Activated CD4-positive, alpha-beta T cell treated with anti-CD3 and anti-CD28 coated beads for 1 hour (primary cell): ENCODE measurements at places on chromosomes 2 and 18.

- DNase-seq: no peak
Measured at GRCh38 chr2:34337735-34338134, 738.6 kb upstream of the FAM98A start.

GRCh38 chr2:219437690-219438206, 3.1 kb downstream of the SPEG start:
- DNase-seq: no peak

- DNase-seq: no peak
Measured at GRCh38 chr2:151020411-151020810, 241.3 kb downstream of the RBM43 start.

DNA sequence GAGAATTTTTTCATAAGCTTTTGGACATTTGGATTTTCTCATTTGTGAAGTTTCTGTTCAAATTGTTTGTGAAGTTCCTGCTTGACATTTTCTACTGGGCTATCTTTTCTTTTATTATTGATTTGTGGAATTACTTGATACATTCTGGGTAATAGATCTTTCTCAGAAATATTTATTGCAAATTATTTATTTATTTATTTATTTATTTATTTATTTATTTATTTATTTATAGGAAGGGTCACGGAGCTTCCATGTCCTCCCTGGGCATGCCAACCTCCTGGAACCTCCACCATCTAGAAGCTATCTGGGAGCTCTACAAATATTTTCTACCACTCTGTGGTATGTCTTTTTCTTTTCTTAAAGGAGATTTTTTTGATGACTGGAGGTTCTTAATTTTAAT, 25.7 kb upstream of the SERPINB7 start:
- no peak for DNase-seq

- DNase-seq: no peak
Measured at GRCh38 chr2:107729440-107729839, 97.3 kb upstream of the RGPD4 start.

DNA sequence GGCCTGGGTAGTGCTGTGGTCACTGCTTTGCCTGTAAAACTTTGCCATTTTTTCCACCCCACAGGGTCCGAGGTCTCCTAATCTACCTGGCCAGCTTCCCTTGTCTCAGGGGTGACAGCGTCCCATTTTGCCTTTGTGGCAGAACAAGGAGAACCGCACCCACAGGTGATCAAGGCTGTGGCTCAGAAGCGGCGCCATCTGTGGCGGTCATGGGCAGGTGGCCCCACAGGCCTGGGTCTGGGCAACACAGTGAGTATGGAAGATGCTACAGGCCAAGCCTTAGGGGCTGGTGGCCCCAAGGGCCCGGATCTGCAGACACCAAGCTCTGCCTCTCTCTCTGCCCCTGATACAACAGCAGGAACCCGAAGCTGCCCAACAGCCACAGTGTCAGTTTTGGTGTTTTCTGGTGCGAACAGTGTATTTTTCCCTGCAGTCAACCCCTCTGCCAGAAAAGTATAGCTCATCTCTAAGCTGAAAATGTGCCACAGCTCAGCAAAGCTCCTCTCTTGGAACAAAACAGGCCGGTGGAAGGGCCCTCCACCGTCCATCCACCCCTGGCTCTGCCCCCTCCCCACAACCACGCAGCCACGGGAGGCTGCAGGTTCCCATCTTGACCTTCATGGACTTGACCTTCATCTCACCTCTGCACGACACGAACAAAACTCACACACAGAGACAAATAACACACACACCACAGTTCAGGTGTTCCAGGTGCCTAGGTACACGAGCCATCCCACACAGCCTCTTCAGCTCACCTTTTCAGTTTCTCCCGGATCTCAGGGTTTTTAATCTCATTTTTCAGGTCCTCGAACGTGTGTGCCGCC, 96.7 kb downstream of the PXDN start:
- DNase-seq: no peak

DNA sequence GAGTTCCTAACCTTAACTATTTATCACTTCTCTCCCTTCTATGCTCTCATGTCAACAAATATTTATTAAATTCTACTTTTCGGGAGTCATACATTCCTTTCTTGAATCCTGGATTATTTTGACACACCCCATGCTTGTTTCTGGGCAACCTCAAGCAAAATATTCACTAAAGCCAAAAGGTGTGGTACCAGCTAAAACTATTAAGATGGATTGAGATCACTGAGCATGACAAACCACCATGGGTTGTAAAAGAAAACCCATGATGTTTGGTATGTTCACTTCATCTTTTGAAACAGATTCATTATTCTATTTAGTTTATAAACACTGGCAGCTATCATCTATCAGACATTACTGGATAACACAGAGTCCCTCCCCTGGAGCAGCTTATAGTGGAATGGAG, 32.5 kb downstream of the DPP4 start:
- no peak for DNase-seq

- no peak for DNase-seq
Measured at GRCh38 chr2:64111426-64111825, 32.8 kb downstream of the PELI1 start.

- no peak for DNase-seq
Measured at GRCh38 chr2:12318427-12319057, 398.2 kb upstream of the TRIB2 start.

- no peak for DNase-seq
Measured at GRCh38 chr18:44840058-44840790, 159.5 kb downstream of the SETBP1 start.

DNA sequence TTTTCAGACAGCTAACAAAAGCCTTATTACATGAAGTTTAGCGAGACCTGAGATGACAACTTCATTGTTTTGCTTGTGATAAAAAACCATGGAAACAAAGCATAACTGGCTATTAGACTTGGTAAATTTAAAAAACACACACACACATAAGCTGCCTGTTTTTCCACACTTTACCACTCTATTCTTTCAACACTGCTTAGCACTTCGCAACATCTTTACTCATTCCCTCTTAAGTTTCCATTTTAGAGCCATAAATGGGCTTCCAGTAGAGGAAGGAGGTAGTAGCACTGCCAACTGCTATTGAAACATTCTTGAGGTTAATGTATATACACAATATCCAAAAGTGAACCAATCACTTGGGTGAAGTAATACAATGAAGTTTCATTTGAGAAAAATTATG, 54.1 kb downstream of the BAZ2B start:
- no peak for DNase-seq

GRCh38 chr2:196309691-196310090, 138.3 kb upstream of the STK17B start:
- no peak for DNase-seq

GRCh38 chr2:223269386-223269785, 217.4 kb downstream of the KCNE4 start:
- DNase-seq: no peak

DNA sequence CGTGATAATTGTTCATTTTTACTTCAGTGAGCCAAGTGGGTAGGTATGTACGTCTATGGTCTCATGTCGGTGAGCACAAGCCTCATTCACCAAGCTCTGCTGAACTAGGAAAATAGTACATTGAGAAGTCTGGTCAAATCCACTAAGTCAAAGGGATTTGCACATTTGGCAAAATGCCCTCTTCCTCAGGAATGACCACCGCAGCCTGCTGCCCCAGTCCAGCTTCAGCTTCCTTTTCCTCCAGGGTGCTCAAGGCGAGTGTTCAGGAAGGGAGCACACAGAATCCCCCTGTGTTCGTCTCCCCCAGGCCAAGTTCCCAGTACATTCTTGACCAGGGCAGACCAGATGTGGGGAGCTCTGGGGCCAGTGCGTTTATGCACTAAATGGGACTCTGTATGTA, 23.0 kb downstream of the TCF7L1 start:
- DNase-seq: no peak

GRCh38 chr2:200913654-200914053, 24.5 kb downstream of the NIF3L1 start:
- no peak for DNase-seq

GRCh38 chr2:126881591-126881990, 17.1 kb upstream of the TEX51 start:
- no peak for DNase-seq

DNA sequence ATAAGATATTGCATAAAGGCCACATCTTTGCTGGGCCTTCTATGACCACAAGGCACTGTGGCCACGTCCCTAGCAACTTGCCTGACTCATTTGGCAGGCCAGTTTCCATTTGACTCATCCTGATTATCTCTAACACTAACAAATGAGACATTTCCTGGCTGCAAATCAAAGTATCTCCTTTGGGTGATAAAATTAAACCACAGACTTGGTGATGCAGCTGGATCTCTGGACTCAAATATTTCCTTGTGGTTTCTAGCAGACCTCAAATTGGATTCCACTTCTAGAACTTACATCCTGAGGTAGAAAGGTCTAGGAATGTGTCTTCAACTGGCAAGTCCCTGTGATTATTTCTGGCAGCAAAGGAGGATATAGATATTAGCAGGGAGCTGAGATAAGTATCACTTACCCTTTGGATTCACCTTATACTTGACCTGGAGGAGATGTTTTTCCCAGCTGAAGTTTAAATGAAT, 167.9 kb upstream of the NXPH2 start:
- no peak for DNase-seq

- no peak for DNase-seq
Measured at GRCh38 chr2:225117051-225117716, 74.9 kb upstream of the DOCK10 start.

DNA sequence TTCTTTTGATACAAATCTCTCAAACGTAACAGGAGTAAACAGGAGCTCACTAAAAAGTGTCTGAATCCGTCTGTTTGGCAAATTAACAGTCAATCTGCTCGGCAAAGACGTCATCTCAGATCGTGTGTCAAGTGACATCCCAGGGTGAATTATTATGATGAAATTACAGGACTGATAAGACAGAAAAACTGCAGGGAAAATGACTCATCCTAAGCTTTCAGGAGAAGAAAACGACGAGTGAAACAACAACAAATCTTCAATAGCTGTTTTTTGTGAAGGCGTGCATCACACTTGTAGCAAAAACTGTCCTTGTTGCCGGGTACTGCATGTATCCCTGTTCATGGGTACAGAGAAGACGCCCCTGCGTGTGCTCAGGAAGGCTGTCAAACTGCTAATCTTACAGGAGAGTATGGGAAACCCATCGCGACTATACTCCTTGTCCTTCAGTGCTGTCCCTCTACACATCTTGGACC, 24.9 kb downstream of the EPB41L3 start:
- no peak for DNase-seq

DNA sequence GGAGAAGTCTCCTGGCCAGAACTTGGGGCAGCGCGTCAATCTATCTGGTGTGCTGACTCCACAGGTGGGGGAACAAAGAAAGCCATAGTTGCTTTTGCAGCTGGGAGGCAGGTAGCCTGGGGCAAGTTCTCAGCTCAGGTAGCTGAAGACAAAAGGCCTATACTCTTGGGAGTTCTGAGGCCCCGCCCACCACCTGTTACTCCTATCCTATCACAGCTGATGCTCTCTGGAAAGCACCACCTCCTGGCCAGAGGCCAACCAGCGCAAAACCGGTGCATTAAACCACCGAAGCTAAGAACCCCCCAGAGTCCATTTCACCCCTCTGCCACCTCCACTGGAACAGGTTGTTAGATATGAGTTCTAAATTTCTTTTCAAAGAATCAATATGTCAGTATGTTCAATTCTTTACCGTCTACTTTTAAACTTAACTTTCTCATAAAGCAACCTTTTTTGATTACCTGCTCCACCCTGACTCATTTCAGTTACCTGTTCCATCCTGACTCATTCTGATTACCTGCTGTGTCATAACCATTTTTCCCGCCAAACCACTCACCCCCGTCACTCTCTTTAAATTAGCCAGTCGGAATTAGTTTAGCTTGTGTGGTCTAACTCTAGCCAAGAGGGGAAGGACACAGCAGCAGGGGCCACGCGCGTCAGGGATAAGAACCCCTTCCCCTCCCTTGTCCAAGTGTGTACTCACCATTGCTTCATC, 43.4 kb downstream of the UPP2 start:
- DNase-seq: no peak

- no peak for DNase-seq
Measured at GRCh38 chr2:217655651-217656050, 347.1 kb downstream of the TNS1 start.

GRCh38 chr18:21534327-21534726, 66.2 kb downstream of the ESCO1 start:
- no peak for DNase-seq

DNA sequence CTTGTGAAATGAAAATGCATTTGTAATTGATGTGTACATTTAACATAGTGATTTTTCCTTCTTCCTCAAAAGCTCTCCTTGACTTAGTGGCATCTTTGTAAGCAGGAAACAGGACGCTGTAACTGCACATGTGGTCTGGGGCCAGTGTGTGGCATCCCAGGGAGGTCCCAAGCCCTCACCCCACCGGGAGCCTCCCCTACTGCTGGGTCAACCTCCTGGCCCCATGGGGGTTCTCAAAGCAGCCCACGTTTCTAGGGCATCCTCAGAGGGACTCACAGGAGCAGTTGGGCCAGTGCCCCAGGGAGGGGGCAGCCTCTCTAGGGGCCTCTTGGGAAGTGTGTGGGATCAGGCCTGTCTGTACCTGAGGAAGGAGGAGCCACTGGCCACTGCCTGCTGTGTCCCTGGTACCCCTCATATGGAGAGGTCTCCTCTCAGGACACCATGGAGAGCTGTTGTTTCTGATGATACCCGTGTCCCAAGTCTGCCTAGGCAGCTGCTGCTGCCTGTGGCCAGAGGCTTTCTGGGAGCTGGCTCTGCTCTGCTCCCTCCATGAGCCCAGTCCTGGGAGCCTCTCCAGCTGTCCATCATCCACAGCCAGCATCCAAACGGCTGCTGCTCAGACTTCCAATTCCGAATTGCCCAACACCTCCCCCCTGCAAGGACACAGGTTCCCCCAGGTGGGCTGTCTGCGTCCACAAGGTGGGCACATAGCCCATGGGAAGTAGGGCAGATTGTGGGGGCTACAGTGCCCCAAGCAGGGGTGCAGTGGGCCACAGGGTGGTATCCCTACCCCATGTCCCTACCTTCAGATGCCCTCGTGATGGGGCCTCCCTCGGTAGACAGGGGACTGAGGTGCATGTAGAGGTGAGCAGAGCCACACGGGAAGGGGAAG, 13.4 kb downstream of the ARHGEF4 start:
- no peak for DNase-seq

GRCh38 chr2:48541666-48542389, 11.9 kb downstream of the STON1 start:
- no peak for DNase-seq

- no peak for DNase-seq
Measured at GRCh38 chr2:217444932-217445331, 557.9 kb downstream of the TNS1 start.

DNA sequence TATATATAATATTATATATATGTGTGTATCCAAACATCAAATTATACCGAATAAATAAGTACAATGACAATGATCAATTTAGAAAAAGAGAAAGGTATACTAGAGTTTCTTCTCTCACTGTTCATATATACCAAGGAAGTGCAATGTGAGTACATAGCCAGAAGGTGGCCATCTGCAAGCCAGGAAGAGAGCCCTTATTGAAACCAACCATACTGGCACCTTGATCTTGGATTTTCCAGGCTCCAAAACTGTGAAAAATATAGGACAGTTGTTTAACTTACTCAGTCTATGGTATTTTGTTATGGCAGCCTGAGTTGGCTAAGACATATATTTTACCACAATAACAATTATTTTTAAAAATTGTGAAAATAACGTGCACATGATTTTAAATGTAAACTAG, 1490.2 kb upstream of the SLC39A10 start:
- DNase-seq: no peak
